ENCODE measurements at places on chromosomes 6 and 20.

- peak; percentile 16 for DNase-seq
Measured at GRCh38 chr6:32436995-32437836, 2.5 kb upstream of the HLA-DRA start.

DNA sequence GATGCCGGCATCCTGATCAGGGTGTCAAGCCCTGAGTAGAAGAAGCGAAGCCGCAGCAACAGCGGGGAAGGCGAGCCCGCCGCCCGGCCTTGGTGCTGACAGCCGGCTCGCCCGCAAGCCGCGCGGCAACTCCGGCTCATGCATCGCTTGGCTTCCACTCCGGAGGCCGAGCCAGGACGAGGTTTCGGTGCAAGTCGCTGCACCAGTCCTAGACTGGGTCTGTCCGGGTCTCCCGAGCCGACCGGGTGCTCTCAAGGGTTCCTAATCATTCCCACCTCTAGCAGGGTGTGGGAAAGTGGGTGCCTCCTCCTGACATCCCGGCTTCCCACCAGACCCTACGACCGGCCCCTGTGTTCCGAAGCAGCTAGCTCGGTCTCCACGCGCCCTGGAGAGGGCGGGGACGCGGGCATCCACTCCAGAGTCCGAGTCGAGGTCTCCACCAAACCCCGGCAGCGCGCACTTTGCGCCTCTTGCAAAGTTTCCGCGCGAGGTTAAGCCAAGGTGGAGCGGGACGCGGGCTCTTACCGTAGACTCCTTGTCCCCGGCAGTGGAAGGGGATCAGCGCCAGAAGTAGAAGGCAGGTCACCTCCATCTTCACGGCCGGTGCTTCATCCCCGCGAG is 1.4 kb downstream of the MDGA1 start:
- DNase-seq: peak; percentile 29

DNA sequence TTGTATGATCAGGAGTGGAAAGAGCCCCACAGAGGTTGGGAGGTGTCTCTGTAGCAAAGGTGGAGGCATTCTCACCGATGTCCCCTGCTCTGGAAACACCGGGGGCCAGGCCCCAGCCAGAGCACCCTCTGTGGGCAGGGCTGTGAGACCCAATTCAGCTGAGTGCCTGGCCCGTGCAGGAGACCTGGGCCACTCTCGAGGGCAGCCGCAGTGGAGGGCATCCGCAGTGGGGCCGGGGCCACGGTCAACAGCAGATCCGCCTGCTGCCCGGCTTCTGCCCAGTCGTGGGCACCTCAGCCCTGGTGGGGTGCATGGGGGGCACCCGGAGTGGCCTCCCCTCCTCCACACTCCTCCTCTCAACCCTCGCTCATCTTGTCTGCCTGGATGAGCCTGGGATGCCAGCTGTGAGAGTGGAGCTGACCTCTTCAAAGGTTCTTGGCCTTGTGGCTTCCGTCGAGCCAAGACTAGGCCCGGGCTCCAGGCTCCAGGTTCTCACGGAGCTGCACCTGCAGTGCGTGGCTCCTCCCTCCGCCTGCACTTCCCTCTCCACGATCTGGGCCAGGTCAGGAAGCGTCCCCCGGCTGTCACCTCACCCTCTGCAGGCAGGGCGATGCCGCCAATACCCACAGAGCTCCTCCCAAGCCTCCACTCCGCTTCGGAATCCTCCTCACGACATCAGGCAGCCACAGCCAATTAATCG is 134.8 kb downstream of the TAF4 start:
- no peak for DNase-seq

DNA sequence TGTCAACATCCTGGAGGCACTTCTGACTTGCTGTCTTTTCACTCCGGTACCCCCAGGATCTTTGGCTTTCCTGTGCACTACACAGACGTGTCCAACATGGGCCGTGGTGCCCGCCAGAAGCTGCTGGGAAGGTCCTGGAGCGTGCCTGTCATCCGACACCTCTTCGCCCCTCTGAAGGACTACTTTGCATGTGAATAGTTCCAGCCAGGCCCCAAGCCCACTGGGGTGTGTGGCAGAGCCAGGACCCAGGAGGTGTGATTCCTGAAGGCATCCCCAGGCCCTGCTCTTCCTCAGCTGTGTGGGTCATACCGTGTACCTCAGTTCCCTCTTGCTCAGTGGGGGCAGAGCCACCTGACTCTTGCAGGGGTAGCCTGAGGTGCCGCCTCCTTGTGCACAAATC is 12.0 kb upstream of the MAPRE1 start:
- DNase-seq: no peak

- no peak for DNase-seq
Measured at GRCh38 chr6:25898289-25898977, 24.4 kb upstream of the SLC17A3 start.
